ENCODE measurements at places on chromosomes 16 and 17.

DNA sequence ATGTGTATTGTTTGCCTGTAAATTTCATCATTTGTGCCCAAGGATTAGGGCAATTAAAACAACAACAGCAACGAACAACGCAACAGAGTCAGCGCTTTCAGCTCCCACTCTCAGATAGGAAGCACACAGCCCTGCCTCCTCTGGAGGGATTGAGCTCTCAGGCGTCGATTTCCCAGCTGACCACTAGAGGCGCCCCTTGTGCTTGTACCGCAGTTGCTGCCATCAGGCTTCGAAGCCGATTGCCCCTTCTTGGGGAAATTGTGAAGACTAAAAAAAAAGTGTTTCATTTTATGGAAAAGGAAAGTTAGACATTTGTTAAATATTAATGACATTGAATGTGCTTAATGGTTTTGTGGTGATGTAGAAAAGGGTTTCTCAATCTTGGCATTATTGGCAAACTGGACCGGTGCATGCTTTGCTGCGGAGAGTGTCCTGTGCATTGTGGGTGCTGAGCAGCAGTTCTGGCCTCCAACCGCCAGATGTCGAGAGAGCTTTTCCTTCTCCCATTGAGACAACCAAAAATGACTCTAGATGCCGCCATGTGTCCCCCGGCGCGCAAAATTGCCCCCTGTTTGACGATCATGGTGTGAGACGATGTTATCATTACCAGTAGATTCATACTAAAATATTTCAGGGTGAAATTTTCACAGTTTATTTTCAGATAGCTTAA, 650.4 kb upstream of the RBFOX1 start:
- DNase-seq: no peak

DNA sequence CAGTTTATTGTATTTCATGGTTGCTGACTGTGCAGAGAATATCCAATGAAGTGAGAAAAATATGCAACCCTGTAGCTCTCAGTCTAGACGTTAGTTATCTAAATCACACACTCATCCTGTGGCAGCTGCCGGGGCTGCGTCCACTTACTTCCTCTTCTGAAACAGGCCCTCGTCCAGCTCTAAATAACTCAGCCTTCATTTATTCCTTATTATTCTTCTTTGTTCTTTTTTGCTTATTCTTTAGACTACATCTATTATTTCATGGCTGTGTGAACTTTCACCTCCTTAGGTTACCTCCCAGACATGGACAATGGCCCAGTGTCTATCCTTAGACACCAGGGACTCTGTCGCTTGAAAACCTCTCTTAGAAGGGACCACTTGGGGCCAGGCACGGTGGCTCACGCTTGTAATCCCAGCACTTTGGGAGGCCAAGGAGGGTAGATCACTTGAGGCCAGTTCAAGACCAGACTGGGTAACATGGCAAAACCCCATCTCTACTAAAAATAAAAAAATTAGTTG, 3.4 kb upstream of the THUMPD1 start:
- DNase-seq: no peak

DNA sequence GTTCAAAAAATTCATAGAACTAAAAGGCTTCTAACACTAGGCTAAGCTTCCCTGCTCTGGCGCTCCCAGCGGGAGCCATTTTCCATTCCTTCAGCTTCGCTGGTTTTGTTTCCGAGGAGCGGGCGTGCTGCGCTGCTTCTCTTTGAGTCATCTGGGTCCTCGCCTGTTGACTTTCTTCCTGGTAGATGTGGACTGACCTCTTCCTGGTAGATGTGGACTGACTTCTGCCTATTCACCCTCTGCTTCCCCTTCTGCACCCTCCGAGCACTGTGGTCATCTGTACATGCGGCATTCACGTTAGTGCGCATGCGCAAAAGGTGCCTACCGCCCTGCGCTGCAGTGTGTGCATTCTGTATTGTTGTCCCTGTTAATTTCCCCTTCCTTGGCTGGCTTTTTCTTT, 40.8 kb upstream of the SEC14L1 start:
- no peak for DNase-seq

GRCh38 chr16:20906341-20907255, 6.0 kb downstream of the LYRM1 start:
- no peak for DNase-seq

DNA sequence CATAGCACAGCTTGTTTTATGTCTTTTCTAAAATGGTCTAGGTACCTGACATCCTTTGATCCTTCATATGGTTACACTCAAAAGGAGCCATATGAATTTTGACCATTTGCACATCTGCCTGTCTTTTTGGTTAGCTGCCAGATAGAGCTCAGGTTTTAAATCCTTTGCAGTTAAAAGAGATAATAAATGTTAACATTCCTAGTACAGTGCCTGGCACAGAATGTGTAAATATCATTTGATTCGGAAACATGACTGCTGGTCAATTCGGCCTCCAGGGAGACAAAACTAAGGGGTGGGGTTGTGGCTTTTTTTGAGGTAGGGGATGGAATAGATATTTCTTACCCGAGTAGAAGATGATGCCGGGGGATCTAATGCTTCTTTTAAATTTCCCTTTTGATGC, 64.2 kb downstream of the FTO start:
- no peak for DNase-seq

- DNase-seq: peak; percentile 12
These were observed at the start of gene STX1B for GRCh38 chr16:31010585-31011325. TSS of gene STX1B (minus strand) at chr16:31010638. CDS start at chr16:31010396, 242 bp downstream.

- no peak for DNase-seq
These were observed 17.3 kb downstream of the TBX4 start for GRCh38 chr17:61469474-61469873.

- no peak for DNase-seq
These were observed 184.8 kb upstream of the CIBAR2 start for GRCh38 chr16:85296859-85297660.

DNA sequence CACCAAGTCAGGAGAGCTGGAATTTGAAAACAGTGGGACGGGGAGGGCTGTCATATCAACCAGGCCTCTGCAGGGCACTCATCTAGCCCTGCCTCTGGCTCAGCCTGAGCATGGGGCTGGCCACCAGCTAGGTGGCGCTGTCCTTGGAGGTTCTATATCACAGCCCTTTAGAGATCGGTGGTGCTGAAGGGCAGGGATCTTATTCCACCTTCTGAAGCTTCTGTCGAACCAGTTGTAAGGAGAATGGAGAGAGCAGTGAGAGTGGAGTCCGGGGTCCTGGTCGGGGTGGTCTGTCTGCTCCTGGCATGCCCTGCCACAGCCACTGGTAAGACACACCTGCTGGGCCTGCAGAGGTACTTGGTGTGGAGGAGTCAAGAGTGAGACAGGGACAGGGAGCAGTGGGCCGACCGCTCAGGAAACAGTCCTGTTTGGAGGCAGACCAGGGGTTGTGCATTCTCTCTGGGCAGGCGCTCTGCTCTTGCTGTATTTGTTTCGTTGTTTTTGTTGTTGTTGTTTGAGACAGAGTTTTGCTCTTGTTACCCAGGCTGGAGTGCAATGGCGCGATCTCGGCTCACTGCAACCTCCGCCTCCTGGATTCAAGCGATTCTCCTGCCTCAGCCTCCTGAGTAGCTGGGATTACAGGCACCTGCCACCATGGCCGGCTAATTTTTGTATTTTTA, at the start of gene CES3:
Gene CES3 (plus strand): TSS at position 202 of the 680 bp plus-strand sequence. CDS start 42 bp downstream, at position 244.
- DNase-seq: no peak

DNA sequence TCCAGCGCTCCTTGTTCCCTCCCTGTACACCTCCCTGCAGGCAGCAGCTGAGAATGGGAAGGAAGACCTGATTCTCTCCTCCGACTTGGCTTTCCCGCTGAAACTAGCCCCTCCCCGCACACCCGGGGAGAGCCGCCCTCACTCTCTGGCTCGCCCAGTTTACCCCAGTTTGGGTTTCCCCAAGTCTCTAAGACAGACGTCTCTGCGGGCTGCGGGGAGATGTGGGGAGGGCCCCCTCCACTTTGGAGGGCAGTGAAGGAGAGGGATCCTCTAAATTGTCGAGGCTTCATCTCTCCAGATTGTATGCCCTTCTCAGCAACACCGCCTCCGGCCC, 797 bp downstream of the GRB7 start:
- no peak for DNase-seq

GRCh38 chr17:2361010-2361760, 23.9 kb downstream of the SGSM2 start:
- no peak for DNase-seq

- no peak for DNase-seq
These were observed 6.0 kb upstream of the TPPP3 start for GRCh38 chr16:67399218-67399733.

GRCh38 chr17:66578781-66579489, 256.0 kb upstream of the CACNG5 start:
- no peak for DNase-seq

DNA sequence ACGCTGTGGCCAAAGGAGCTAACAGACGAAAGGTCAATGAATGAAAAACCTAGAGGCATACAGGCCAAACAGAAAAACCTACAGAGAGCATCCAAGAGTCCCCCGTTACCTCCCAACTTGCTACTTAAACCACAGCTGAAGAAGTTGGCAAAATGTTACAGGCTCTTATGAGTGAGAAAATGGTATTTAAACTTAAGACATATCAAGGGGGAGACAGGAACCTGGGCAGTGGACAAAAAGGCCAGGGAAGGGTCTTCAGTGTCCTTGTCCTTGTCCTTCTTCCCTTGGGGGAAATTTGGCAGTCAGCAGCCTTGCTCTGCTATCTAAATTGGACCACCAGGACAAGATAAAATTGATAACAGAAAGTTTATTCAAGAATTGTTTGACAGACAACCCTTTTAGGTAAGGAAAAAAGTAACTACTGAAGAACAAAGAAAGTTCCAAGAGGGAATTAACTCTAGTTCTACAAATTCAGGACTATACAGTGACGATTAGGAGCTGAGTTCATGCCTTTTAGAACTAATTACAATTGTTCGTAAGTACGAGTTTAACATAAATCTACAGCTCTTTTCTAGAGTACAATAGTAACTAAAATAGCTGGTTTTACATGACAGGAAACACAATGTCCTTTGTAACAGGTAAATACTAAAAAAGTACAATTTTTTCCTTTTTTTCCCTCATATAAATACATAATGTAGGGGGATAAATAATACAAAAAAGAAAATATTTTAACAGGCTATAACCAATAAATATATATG, 3.8 kb upstream of the HOXB2 start:
- no peak for DNase-seq

- no peak for DNase-seq
These were observed 152.2 kb upstream of the TBX2 start for GRCh38 chr17:61247439-61247838.

DNA sequence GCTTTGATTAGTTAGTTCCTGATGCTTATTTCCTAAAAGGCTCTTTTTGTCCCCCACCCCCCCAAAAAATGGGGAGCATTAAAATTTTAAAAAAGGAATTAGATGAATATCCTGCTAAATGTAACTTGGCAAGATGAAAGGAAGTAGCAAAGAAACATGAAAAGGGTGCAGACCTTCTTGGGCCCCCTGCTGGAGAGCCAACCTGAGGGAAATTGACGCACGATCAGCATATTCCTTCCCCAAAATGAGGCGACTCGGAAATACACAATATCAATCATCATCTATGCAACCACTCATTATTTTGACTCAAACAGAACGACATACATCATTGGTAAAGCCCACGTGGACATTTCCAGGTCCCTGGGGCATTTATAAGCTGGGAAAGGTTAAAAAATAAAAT, 59.7 kb downstream of the GRIN2A start:
- DNase-seq: no peak

DNA sequence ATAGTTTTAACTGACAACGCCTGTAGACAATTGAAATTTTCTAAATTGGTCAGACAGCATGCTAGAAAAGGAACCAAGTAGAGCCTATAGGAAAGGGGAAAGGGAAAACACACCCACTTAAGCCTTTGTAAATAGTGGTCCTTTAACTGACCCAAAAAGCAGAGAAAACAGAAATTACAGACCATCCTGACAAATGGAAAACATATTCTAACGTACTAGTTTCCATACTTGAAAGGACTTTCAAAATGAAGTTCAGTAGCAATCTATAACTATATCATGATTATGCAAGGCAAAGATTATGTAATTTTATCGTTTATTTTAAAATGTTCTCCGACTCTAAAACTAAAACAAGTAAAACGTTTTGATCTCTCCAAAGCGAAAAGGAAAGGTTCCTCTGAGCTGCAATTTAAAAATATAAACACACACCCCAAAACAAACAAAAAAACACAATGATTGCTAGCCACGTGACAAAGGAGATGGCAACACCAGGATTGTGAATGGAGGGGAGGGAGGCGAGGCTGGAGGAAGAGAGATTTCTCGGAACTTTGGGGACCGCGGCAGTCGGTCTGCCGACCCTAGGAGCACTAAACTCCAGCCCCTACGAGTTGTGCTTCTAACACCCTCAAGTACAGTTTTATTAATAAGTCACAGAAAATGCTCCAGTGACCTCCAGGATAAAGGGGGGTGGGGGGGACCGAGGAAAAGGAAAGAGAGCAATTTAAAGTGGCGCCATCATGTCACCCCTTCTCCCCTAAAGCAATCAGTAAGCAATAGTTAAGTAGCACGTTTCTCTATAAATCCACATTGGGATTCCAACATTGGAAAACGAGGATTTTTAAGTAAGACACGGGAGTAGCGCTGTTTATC, 1.7 kb downstream of the KANSL1 start:
- DNase-seq: no peak

DNA sequence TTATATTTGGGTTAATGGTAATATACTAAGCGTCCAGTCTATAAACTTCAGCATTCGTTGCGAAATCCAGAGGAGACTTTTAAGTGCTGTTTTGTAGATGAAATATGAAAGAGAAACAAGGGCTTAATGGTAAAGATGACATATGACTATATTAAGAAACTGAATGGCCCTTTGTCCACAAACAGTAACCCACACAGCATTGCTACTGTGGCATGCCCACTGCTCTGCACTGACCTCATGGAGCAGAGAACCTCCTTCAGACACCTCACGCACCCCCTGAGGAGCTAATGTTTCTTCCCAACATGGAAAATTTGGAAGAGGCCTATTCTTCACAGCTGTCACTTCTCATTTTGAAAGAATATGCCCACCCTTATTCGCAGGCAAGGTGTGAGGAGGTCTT, 26.7 kb downstream of the ASPA start:
- DNase-seq: no peak

GRCh38 chr16:81333356-81333755, 18.6 kb downstream of the GAN start:
- no peak for DNase-seq

DNA sequence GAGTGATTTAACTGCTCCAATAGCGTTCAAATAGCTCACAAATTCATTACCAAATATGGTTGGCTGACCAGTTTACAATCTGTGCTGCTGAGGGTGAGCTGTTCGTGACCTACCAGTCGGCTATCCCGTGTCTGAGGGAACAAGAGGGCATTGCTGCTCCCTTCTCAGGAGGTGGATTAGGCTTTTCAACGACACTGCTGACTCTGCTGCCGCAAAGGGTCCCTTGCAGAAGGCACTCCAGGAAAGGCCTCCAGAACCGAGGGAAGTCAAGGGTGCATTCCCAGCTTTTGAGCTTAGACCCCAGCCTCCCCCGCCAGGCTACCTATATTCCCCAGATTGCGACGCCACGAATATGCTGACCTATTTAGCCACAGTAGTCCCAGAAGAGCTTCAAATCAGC, 32.3 kb downstream of the GJC1 start:
- no peak for DNase-seq
